ENCODE measurements at places on chromosomes 13 and 19.

DNA sequence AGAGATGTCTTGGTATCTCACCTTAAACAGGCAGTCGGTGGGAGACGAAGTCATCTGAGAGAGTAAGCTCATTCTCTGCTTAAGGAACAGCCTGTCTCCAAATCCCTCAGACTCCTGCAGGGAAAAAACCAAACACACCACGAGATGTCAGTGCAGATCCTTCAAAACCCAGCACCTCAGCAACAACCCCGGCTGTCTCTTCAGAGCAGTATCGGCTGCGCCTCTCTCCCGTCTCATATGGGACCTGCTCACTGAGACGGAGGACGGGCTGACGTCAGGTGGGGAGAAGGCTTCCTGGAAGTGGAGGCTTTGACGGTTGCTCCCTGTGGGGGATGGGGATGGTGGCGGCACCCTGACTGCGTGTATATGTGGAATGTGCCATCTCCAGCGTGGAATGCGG, 43.6 kb downstream of the ANKRD27 start:
- H3K4me3 ChIP-seq: no peak overlapping the region
- H3K4me1 ChIP-seq: no peaks in the 10 kb centered on the region
- H3K27me3 ChIP-seq: no peaks in the 10 kb centered on the region
- no peak overlapping the region for H3K27ac ChIP-seq
- no peak for DNase-seq

DNA sequence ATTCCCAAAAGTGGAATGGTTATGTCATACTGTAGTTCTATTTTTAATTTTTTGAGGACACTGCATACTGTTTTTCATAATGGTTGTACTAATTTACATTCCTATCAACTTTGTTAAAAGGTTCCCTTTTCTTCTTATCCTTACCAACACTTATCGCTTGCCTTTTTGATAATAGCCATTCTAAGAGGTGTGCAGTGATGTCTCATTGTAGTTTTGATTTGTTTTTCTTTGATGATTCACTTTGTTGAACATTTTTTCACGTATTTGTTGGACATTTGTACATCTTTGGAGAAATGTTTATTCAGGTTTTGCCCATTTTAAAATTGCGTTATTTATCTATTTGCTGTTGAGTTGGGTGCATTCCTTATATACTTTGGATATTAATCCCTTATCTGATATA, 188.8 kb upstream of the SPRY2 start:
- no peaks in the 10 kb centered on the region for H3K4me1 ChIP-seq
- H3K4me3 ChIP-seq: no peak overlapping the region
- no peak overlapping the region for H3K27ac ChIP-seq
- no peak for DNase-seq
- no peaks in the 10 kb centered on the region for H3K36me3 ChIP-seq

DNA sequence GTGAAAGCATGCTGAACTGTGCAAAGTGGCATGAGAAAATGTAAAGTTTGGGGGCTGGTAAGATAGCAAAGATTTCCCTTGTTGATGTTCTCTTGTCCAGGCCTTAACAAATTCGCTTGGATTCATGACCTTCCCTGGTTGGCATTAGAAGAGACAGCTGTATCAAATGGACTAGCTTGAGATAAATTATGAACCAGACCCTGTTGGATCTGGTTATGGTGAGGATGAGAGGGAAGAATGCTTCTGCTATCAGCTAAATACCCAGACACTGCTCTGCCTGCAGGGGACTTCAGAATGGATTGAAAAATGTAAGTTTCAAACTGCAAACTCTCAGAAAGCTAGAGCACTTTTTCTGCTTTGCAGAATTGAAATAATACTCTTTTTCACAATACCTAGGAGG, 135.2 kb downstream of the EFNB2 start:
- H3K36me3 ChIP-seq: no peaks in the 10 kb centered on the region
- H3K4me3 ChIP-seq: no peak overlapping the region
- no peak overlapping the region for H3K27ac ChIP-seq
- no peak for DNase-seq
- H3K4me1 ChIP-seq: no peaks in the 10 kb centered on the region
- no peaks in the 10 kb centered on the region for H3K27me3 ChIP-seq

DNA sequence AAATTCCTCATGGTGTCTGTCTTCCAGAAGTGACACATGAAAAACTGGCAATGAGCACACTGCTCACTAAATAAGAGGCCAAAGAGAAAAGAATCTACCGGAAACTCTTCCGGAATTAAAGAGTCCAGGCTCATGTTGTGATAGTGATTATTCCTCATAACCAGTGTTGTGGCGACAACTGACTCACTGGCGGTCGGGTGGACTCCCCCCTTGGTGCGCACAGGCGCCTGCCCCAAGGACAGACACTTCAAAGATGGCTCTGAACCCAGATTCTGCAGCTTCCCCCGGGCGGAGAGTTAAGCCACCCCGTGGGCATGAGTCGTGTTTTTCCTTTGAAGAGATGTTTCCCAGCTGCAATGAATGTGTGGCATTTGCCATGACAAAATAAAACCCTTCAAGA, 10.3 kb downstream of the IL17D start:
- peaks cover 3% of the 10 kb centered on the region for H3K27me3 ChIP-seq
- no peaks in the 10 kb centered on the region for H3K36me3 ChIP-seq
- H3K4me3 ChIP-seq: no peak overlapping the region
- DNase-seq: no peak

All from sigmoid colon (tissue), 7 donors.